ENCODE measurements at places on chromosomes 2 and 18.

GRCh38 chr18:74644713-74645112 lies 47.0 kb downstream of the ZNF407 start:
- DNase-seq, result no peak

- DNase-seq, result peak; percentile 30
Observed at GRCh38 chr2:196963043-196963442, 36.5 kb upstream of the PGAP1 start.

DNA sequence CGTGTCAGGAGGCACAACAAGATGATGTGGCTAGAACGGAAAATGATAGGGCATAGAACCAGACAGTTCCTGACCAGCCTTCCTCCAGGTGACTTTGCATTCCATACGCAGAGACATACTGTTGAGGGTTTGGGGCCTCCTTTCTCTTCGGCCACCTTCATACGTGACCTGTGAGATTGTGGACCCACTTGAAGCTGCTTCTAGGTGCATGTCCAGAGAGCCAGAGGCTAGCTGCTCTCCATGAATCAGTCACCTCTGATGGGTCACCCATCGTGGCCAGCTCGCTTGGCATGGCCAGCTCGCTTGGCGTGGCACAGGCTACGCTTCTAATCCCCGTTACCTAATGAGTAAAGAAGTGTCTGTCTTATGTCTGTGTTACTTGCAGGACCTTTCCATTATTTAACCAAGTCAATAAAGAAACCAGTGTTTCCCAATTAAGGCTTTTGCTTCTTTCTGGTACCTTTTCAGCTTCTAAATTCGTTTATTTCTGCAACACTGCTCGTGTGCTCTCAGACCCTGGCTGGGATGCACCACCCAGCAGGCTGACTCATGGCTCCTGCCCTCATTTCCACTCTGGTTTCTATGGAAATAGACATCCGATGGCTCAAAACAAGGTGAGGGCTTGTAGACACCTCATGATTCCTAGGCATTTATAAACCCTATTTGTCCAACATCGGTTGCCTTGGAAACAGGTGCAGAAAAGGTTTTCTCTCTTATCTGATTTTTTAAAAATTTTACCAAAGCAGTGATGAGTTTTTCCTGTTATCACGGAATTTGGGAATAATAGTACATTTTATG lies 86.7 kb upstream of the B3GNT7 start:
- DNase-seq, result no peak

- DNase-seq, result no peak
Observed at GRCh38 chr2:132929786-132930185, 259.8 kb upstream of the LYPD1 start.

- no peak for DNase-seq
Observed at GRCh38 chr18:5198311-5198710, 1.3 kb upstream of the AKAIN1 start.

GRCh38 chr2:76298041-76298440 lies 587.3 kb upstream of the GCFC2 start:
- no peak for DNase-seq

DNA sequence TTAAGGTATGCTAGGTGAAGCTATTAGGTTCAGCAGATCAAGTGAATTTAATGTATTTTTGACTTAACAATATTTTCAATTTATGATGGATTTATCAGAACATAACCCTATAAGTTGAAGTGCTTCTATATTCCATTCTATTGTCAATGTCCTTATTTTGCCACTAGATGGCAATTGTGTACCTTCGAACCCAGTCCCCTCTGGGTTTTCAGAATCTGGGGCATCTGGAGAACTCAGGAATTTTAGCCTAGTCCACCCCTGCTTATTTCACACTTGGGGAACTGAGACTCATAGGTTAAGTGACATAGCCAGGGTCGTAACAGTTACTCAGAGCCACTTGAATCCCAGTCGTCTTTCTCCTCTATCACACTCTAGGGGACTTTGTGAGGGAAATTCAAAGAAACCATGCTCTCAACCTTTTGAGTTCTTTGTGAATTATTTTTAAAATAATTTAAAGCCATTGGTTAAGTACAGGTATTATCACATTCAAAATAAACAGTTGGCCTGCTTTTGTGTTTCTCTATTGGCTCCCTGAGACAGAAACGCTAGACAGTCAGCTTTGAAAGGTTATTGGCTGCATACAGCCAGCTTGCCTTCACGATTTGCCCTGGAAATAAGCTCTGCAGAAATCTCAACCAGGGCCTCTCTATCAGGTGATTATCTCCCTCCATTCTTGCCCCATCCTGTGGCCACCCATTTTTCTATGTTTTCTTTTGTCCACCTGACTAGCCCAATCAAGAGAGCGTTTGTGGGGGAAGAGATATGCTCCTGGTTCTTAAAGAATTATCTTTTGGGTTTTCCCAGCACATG lies 145.0 kb downstream of the TTC27 start:
- DNase-seq, result no peak

DNA sequence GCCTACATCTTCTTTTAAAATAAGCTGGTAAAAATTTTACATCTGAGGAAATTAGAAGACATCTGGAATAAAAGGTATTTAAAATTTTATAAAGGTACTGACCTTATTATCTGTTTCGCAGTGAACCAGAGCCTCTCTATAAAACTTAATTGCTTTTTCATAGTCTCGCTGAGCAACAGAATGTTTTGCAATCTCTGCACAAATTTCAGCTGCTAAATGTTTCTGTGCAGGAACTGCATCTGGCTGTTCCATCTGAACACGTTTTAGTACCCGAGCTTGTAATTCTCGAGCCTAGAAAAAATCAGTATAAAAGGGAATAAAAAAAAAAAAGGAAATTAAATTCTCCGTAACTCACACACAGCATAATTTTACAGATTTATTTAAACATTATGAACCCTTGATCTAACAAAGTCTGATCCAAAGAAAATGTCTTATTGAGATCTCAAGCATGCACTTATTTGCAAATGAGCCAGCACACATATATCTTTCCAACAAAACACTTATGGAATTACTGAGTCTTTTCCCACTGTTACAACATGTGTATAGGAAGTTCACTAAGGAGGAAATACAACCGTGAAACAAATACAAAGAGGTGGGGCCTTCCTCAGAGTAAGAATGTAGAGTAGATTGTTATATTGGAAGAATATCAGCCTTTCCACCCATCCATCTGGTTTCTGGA lies 51.8 kb downstream of the TTC21B start:
- DNase-seq, result no peak

DNA sequence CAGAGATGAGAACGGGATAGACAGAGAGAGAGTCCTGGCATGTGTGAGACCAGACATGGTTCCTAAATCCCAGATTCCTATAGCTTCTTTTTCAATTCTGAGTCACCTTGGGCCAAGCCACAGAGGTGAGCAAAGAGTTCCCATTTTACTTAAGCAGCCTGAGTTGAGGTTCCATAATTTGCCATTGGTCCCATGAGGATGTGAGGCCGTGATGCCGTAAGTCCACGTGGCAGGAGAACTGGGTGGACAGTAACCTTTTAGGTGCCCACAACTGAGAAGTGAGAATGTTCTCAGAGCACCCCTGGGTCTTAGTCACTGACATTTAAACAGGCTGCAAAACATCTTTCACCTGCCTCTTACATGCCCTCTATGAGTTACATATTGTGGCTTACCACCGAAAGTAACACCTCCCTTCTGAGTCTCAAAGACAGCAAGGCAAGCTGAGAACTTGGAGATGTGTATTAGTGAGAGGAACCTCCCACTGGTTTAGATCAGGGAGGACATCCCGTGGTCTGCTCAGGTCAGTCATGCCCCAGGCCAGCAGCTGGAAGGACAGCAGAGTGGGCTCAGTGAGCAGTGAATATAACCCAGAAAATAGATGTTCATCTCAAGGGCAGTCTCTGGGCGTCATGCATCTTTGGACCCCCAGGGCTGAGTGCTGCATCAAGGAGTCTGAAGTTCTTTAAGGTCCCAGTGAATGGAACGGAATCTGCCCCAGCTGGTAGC lies 127.9 kb upstream of the LGALSL start:
- DNase-seq, result no peak

- DNase-seq, result no peak
Observed at GRCh38 chr2:232028631-232029030, 67.1 kb downstream of the DIS3L2 start.

DNA sequence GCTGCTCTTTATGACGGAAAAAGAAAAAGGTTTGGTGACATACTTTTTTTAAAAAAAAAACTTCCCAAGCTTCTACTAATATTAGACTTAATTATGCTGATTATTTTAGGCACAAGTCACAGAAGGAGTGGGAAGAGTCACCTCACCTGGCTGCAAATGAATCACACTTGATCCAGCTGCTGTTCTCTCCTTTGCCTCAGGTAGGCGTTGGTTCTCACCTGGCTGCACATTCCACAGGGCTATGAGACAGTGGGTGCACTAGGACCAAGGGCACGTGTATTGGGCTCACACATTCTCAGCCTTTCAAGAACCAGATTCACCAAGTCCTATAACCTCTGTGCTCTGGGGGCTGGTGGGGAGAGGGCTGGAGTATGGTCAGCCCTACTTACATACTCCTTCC lies 93.3 kb downstream of the TGFA start:
- no peak for DNase-seq

DNA sequence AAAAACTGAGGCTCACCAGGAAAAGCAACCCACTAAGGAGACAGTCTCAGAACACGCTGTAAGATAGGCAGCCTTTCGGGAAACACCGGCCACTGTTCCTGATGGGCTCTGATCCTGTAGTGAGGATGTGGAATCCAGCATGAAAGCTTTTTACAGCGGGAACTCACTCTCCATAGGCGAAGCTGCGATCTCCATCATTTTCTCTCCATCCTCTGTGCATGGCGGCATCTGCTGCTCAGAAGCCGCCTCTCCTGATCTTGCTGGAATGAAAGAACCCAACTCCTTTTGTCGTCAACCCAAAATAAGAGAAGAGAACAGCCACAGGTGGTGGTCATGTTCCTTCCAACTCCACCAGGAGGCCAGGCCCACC lies 49.9 kb downstream of the TMEM18 start:
- no peak for DNase-seq

GRCh38 chr2:3703236-3703756 lies at the start of gene DCDC2C:
Gene DCDC2C (plus strand): TSS chr2:3703575. CDS start chr2:3703752, 177 bp downstream.
- no peak for DNase-seq

DNA sequence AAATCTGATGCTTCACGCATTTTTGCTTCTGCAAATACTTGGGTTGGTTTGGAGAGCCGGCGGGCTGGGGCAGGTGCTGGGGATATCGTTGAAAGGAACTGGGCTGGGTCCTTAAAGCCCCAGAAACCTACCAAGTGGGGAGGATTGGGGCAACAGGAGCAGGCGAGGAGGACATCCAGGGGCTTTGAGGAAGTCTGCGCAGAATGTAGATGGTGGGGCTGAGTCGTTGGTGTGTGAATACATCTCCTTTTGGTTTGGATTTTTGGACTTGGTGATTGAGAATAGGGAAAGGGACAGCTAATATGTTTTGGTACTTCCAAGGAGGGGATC lies 1.1 kb downstream of the DCC start:
- DNase-seq, result no peak

- DNase-seq, result no peak
Observed at GRCh38 chr2:232438951-232439757, 16.8 kb upstream of the ALPI start.
